Nucleus accumbens (tissue), 56 donors: ENCODE measurements at places on chromosomes 7 and 10.

GRCh38 chr7:77479536-77480088 lies 57.5 kb upstream of the PTPN12 start:
- no peak for DNase-seq

DNA sequence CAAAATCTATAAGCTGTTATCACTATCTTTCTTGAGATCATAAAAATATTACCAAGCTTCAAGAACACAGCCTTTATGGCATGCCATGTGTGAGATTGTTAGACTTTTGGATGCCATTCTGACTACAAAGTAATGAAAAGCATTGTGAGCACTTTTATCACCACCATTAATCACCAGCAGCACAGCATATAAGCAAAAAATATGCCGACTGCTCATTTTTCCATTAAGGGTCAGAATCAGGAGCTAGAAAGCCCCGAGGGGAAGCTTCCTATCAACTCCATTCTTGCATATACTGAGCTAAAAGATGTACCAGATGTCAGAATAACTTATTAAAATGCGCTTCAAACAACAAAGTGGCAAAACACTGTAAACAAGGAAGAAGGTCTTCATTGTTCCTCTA lies 114.3 kb downstream of the LMBR1 start:
- DNase-seq = no peak

DNA sequence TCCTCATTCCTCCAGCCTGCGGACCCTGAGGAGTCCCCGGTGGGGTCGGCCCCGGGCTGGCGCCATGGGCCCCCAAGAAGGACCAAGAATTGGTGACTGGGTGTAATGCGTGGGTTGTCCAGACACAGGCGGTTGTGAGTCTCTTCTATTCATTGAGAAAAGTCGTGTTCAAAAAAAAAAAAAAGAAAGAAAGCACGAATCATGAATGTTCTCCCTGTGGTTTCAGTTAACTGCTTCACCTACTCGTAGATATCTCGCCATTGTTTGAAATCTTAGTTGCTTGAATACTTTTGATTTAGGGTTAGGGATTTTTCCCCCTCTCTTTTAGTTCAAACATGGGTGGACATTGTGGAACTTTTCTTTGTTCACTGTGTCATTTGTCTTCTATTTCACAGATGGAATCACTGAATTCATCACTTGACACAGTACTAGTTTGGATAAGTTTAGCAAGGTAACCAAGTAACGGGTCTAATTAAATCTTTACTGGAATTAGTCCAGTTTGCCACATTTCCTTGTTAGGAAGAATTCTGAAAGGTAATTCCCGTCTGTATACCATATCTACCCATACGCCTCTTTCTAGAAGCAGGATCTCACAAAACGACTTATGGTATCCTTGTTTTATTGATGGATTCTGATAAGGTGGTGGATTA lies 775 bp downstream of the STARD3NL start:
- no peak for DNase-seq

GRCh38 chr10:34161777-34162370 lies 653.2 kb downstream of the PARD3 start:
- no peak for DNase-seq
